Nephron progenitor cell (in vitro differentiated cells): ENCODE measurements at places on chromosomes 1 and 21.

- no peak for DNase-seq
Measured at GRCh38 chr21:14762734-14763694, 216.9 kb upstream of the SAMSN1 start.

DNA sequence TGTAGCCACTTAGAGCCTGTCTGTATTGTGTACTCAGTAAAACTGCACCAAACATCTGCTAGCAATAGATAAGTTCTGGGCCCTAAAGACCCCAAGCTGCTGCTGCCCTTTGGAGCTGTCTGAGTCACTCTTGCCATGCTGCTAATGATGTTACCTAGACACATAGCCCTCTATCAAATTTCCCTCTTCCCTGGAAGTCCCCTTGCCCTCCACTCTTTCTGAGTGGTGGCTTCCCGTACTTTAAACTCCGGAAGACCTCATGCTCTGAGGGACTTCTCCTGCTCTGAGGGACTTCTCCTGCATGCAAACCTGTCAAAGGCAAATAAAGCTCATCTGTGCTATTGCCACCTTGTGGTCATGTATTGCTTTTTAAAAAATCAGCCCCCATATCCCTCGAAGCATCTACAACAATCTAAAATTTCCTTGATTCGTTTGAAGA is 34.0 kb downstream of the FH start:
- no peak for DNase-seq

DNA sequence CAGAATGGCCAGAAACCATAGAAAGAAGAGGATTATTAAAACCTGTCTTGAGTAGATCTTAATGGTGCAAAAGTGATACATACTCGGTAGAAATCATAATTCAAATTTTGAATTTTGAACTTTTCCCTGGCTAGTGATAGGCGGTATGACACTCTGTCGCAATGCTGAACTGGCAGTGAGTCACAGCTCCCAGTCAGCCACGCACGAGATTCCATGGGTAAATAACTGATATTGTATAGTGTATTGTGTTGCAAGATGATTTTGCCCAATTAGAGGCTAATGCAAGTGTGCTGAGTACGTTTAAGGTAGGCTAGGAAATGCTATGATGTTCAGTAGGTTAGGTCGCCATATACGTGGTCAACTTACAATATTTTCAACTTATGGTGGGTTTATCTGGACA is 207.0 kb downstream of the SIPA1L2 start:
- DNase-seq: no peak

- DNase-seq: peak; percentile 6
Measured at GRCh38 chr1:112957133-112957812, 1.3 kb upstream of the SLC16A1 start.

- DNase-seq: no peak
Measured at GRCh38 chr1:5574641-5575040, 417.6 kb downstream of the NPHP4 start.

DNA sequence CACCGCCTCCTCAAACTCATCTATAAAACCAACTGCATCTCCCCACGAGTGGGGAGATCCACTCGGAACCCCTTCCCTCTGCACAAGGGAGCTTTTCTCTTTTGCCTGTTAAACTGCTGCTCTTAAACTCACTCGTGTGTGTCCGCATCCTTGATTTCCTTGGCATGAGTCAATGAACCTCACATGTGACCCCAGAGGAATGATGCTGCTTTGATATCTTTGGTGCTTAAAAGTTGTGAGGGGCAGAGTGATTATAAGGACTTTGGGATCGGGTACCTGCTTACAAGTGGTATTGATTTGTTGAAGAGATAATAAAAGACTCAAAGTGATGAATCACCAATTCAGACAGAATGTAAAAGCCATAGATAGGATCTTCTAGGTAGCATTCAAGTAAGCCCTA is 125.3 kb downstream of the GREM2 start:
- DNase-seq: no peak

DNA sequence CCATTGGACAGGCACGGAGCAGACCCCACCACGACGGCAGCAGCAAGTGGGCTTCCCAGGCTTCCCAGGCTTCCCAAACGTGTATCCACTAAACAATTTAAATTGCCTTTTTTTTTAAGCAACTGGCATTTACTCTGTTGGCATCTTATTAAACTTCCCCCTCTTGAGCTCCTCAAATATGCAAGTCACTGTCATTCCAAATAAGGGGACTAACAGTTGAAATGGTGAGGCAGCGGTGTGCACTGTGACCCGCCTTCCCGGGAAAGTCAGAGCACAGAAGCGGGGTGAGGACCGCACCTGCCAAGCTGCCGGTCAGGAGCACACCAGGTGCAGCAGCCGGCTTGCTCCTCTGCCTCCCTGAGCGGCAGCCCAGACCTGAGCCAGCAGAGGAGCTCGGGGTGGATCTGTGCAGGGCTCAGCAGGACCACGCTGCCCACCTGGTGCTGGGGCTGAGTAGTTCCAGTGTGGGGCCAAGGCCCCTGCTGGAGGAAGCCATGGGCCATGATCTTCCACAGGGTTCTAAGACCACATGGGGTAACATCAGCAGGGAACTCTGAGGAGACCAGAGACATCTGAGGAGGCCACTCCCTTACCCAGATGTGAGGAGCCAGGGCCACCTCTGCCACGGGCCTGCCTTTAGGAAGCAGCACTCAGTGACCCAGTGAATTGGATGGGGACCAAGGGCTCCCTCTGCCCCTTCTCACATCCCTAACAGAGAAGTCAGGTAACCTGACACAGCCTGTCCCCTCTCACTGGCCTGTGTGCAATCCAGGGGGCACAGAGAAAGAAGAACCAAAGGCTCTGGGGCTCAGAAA is 245.4 kb downstream of the NPHP4 start:
- no peak for DNase-seq

DNA sequence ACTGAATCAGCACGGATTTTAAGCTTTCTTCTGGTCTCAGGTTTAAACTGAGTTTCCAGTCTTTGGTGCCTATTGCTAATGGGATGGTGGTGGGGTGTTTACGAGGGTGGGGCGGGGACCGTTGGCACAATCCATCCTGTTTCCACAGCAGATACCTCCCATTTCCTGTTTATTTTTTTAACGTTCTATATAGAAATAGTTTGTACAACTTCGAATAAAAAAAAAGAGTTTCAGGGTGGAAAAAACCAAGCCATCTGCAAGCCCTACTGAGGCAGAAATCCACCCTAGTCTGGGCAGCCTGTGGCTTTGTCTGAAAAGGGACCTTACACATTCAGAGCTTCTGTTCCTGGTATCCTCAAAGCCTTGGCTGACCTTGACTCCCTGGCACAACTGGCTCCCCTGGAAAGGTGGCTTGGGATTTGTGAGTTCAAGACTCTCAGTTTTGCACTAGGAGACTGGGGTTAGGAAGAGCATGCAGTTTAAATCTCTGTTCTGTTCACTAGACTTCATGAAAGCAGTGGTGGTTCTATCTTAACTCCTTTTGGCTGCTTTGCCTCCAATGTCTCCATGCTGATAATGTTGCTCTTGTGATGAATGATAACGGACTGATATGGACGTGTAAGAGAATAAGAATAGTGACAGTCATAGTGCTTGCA is 46.7 kb downstream of the VANGL2 start:
- DNase-seq: no peak

- peak; percentile 62 for DNase-seq
Measured at GRCh38 chr1:16979475-16980327, 719 bp downstream of the MFAP2 start.

GRCh38 chr1:243926803-243927245 is 76.8 kb upstream of the AKT3 start:
- no peak for DNase-seq

DNA sequence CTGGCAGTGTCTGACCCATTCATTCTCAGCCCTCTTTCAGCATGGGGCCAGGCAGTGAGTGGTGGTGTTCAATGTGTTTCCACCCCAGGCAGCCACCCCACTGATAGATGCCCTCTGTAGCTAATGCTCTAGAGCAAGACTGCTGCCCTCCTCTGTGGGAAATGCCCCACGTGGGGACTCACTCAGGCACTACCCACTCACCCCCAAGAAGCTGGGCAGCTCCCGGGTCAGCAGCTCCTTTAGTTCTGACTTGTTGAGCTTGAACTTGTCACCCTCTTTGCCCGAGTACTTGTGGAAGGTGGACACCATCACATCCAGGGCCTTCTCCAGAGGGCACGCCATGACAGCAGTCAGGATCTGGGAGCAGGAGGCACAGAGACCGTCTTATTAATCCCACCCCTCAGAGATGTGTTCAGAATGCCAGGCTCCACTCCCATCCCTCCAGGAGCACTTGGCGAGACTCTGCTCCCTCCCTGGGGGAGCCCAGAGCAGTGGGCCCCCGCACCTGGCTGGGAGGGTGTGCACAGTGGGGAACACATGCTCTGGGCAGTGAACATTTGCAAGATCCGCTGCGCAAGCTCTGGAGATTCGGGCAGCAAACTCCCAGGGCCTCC is 1.0 kb downstream of the S100A4 start:
- no peak for DNase-seq

- no peak for DNase-seq
Measured at GRCh38 chr21:34609244-34609932, 5.5 kb downstream of the RCAN1 start.
